ENCODE measurements at places on chromosomes 7 and 10.

- DNase-seq = peak; percentile 84
Observed at GRCh38 chr7:148698007-148698396, 701 bp upstream of the CUL1 start.

- no peak for DNase-seq
Observed at GRCh38 chr10:126242397-126243260, 145.6 kb downstream of the ADAM12 start.

DNA sequence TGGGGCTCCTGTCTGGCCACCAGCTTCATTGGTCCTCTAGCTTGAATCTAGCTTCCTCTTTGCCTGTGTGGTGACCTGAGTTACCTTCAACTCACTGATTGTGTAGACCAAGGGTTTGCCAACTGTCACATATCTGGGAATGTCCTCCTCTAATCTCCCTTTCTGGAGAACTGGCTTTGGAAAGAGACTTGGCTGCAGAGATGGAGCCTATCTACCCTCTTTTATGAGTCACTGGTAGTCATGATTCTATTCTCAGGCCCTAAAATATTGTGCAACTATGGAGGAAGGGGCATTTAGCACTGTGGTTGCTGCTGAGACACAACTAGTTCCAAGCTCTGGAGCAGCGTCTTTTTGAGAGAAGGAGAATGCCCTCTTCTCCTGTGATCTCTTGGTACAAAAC lies 691.3 kb downstream of the KCNMA1 start:
- no peak for DNase-seq

- DNase-seq = no peak
Observed at GRCh38 chr10:84632866-84633265, 304.5 kb downstream of the CCSER2 start.

- no peak for DNase-seq
Observed at GRCh38 chr10:87976101-87976743, 112.8 kb downstream of the PTEN start.

DNA sequence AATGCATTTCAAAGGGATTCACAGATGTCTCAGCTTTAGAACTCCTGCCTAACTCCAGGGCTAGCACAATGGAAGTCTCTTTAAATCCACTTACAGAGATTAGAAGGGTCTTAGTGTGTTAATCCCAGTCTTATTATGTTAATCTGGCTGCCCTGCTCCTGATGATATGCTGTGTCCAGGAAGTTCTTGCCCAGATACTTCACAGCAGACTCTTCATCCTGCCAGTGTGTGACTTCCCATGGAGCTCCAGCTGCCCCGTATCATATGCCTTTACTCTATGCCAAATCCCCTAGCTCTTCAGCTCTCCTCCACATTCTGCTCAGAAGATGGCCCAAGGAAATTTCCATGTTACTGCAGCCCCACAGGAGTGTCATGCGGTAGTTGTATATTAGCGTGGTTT lies 533.8 kb downstream of the GALNT17 start:
- no peak for DNase-seq

GRCh38 chr10:3435671-3436070 lies 263.1 kb upstream of the PITRM1 start:
- DNase-seq = no peak

DNA sequence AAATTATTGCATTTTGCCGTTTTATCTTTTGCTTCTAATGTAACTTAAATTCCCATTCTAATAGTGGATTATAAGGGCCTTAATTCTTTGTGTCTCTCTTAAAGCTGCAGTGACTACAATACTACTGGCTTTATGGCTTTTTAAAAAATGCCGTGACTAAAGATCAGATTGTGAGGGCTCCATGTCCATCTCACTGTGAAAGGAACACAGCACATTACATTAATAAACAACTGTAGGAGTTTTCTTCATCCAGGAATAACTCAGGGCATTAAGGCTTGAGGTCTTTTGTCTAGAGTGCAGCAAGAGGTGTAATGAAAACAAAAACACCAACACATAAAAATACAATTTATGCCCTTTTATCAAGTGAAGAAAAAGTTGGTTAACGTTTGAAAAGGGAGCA lies 205.3 kb downstream of the SKAP2 start:
- DNase-seq = no peak

- no peak for DNase-seq
Observed at GRCh38 chr10:120041807-120042559, 149.5 kb downstream of the SEC23IP start.

DNA sequence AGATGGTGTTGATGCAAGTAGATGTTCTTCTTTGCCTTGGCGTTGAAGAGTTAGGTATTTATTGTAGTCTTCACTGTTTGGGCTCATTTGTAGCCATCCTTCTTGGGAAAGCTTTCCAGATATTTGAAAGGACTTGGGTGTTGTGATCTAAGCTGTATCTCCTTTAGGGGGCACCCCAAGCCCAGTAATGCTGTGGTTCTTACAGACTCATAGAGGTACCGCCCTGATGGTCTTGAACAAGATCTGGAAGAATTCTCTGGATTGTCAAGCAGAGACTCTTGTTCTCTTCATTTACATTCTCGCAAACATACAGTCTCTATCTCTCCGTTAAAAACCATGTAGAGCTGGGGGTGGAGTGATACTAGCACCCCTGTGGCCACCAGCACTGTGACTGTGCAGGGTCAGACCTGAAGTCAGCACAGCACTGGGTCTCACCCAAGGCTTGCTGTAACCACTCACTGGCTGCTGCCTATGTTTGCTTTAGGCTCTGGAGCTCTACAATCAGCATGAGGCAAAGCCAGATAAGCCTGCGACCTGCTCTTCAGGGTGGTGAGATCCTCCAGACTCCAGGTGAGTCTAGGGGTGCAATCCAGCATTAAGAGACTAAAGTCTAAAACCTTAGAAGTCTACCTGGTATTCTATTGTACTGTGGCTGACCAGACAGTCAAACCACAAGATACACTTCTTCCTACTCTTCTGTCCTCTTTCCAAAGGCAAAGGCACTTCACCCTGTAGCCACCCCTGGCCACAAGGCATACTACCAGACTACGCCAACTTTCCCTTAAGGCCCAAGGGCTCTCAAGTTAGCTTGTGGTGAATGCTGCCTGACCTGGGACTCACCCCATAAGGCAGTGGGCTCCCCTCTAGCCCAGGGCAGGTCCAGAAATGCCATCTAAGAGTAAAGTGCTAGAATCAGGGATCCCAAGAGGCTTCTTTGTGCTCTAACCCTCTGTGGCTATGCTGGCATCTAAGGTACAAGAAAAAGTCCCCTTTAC lies 209.7 kb upstream of the TMEM196 start:
- no peak for DNase-seq

DNA sequence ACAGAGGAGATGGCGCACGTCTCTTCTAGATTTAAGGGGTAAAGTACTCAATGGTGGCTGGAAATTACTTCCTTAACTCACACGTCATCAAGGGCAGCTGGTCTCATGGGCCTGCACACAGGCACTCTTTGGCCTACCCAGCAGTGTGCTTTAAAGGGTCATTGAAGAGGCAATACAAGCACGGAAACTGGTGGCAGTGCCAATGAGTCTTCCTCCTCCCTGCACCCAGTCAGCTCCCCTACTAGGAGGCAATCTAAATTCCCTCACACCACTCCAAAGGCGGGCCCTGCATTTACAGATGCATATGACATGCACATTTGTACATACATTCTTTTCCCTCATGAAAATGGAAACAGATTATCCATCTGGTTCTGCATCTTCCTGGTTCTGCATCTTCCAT lies 47.4 kb downstream of the PPIF start:
- DNase-seq = no peak

GRCh38 chr7:145520284-145520683 lies 596.3 kb upstream of the CNTNAP2 start:
- no peak for DNase-seq

- no peak for DNase-seq
Observed at GRCh38 chr10:120732067-120732466, 119.1 kb upstream of the WDR11 start.

DNA sequence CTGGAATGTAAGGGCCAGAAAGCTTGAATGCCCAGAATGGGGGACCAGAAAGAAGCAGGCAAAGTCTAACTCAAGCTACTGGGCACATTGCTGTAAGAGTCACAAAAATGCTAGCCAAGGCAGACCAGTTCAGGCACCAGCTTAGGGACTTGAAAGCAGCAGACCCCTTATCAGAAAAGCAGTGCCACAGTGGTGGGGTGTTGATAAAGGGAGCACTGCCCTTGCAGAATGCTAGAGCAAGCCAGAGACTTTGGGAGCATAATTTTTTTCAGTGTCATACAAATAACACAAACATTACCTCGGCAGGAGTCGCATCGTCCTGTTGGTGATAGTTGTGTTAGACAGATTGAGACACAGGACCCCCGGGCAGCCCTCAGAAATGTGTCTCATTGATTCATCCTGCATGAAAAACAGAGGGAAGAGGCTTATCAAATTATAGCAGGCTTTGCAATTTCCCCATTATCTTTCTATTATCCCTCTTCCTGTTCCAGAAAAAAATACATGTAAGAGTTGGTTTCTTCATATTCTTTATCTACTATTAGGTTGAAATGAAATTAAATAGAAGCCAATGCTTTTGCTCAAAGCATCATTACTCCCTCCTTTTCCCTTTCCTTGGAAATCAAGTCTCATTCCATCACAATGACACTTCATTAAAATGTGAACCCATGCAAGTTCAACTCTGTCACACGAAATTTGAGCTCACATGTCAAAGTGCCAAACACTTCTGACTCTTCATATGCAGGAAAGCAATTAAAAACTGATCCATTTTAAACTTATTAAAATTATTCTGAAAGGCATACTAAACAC lies 13.4 kb downstream of the LRRC17 start:
- DNase-seq = no peak

GRCh38 chr7:44757311-44757710 lies 8.7 kb downstream of the ZMIZ2 start:
- no peak for DNase-seq

- DNase-seq = no peak
Observed at GRCh38 chr10:45179691-45180090, 135.7 kb downstream of the OR13A1 start.

- no peak for DNase-seq
Observed at GRCh38 chr10:19782430-19783089, 33.7 kb upstream of the PLXDC2 start.

DNA sequence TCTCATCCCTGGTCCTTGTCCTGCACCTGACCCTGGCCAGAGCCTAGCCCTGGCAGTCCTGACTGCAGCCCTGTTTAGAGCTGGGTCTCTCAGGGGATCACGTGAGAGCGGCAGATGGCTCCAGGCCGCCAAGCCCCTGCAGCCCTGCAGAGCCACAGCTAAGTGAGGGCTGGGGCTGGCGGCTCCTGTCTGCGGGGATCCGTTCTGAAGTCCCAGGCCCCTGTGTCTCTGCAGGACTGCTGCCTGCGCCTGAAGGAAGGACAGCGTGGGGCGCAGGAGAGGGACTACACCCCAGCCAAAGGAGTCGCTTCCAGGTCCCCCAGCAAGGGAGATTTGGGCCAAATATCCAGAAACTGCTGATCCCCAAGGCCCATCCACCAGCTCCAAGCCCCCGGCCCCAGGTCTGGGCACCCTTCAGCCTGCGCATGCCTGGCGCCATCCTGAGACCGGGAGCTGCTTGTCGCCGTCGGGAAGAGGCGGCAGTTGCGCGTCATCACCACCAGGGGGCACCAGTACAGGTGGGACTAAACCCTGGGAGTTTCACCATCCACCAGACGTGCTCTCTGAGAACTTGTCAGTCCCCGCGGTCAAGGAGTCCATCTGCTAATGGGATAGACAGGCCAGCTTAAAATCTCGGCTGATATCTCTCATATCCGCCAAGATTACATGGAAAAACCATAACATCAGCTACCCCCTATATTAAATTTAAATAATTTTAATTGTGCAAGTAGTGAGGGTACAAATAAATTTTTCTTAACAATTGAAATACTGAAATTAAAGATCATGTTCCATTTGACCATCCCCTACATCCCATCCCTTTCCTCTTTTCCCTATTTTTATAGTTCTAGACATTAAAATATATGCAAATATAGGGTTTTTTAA lies 25.1 kb upstream of the GHRHR start:
- DNase-seq = peak; percentile 92

- no peak for DNase-seq
Observed at GRCh38 chr7:15561835-15562234, at the start of gene AGMO. Gene AGMO, minus strand, starts transcription at chr7:15562015.

DNA sequence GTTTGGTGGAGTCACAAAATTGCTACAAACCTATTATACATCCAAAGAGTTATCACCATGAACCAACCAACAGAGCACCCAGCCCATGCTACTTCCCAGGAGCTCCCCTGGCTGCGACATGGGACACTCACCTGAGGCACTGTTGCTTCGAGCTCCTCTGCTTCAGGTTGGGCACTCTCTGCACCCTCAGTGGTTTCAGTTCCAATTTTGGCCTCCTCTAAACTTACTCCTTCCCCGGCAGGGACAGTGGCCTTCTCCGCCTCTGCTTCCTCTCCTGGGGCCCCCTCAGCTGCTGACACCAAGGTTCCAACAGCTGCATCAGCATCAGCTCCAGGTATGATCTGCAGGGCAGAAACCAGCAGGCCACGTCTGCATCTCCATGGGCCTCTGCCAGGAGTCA lies 120.4 kb upstream of the TARP start:
- no peak for DNase-seq

GRCh38 chr10:121732656-121733445 lies 134.6 kb upstream of the FGFR2 start:
- DNase-seq = no peak

DNA sequence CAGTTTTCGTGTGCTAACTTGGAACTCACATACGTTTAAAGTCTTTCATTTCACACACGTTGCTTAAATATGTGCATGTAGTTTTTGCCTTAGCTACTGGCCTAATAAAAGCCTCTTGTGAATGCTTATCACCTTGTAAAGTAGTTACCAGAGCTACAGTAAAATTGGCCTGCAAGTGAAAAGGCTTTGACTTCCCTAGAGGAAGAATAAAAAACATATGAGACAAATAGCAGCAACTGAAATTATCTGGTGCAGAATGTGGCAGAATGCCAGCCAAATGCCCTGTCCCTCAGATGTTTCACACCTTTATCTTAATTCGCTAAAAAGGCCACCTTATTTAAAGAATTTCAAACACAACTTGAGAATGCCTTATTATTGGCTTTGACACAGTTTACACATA lies 28.1 kb upstream of the RPA3 start:
- no peak for DNase-seq

GRCh38 chr10:101839002-101839401 lies 4.6 kb downstream of the KCNIP2 start:
- no peak for DNase-seq

DNA sequence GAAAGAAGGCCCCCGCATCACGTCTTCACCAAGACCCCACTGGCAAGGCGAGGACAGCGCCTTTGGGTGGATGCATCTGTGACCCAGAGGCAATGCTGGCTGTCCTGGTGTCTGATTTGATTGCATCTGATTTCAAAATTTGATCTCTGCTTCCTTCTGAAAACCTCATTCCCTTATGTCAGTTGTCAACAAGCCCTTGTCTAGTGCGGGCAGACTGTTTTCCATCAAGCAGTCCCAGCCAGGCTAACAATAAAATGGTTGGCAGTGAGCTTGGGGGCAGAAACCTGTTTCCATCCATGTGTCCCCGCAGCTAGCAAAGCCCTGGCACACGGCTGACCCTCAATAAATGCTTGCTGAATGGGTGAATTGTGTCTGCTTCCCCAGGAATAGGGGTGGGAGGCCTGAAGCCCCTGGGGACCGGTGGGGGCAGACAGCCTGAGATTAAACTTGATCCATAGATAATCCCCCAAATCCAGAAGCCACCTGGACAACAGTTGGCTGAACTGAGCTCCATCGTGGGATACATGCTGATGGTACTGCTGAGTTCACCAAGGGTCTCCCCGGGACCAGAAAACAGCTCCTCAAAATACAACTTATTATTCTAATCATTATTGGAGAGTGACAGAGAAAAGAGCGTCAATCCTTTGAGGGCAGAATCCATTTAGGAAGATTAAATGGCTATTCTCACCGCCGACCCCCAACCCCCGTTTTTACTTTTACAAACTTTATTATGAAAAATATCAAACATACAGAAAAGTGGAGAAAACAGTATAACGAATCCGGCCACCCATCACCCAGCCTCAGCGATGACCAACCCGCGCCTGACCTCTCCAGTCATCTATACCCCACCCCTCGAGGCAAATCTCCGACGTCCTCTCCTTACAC lies 912 bp upstream of the DUSP5 start:
- no peak for DNase-seq
